ENCODE measurements at places on chromosomes 6 and 20. TPM values are rescaled to one million over a fixed set of nuclear protein-coding genes. Genes with fewer than 3 reads are reported as not detected.

The ADGRF5 gene
- total RNA-seq: 0.23 TPM

The GMPR gene
- 20.0 TPM for total RNA-seq

The ZNF391 gene
- total RNA-seq: 0.45 TPM

The LGSN gene
- not detected for total RNA-seq

The GNMT gene
- not detected for total RNA-seq

The SERPINB1 gene
- total RNA-seq: 14.7 TPM

The TOX2 gene
- 2.0 TPM for total RNA-seq

The CALHM5 gene
- 10.1 TPM for total RNA-seq

The GPR6 gene
- not detected for total RNA-seq

The RIPOR3 gene
- 1.1 TPM for total RNA-seq

The FAM209A gene
- total RNA-seq: not detected

The TTK gene
- total RNA-seq: 0.70 TPM

The TMEM244 gene
- not detected for total RNA-seq

The SPATA2 gene
- total RNA-seq: 0.59 TPM

The ZNF341 gene
- total RNA-seq: 1.1 TPM

The CCN6 gene
- not detected for total RNA-seq

The LTA gene
- not detected for total RNA-seq

The DEFB132 gene
- not detected for total RNA-seq

The WASF1 gene
- total RNA-seq: 4.7 TPM

The LY6G6C gene
- total RNA-seq: not detected

The TSBP1 gene
- not detected for total RNA-seq

The GJA10 gene
- total RNA-seq: not detected

The TCF19 gene
- 6.6 TPM for total RNA-seq

The TCP11 gene
- not detected for total RNA-seq

The SMLR1 gene
- total RNA-seq: not detected

The CRNKL1 gene
- 21.3 TPM for total RNA-seq

The CST2 gene
- not detected for total RNA-seq

The TULP1 gene
- not detected for total RNA-seq

The OOEP gene
- not detected for total RNA-seq

The IRF4 gene
- total RNA-seq: not detected

The CALHM4 gene
- total RNA-seq: not detected

The HMGA1 gene
- total RNA-seq: 14.3 TPM

The MAP3K4 gene
- 27.0 TPM for total RNA-seq

The MACROD2 gene
- total RNA-seq: 0.38 TPM

The THBD gene
- 27.5 TPM for total RNA-seq

The SRXN1 gene
- 21.2 TPM for total RNA-seq

The HLA-DPA1 gene
- total RNA-seq: 9.7 TPM

The SLC17A1 gene
- not detected for total RNA-seq

The C20orf204 gene
- total RNA-seq: 0.23 TPM

The PKIB gene
- total RNA-seq: 0.45 TPM

The SYNDIG1 gene
- total RNA-seq: 4.9 TPM

The UNC93A gene
- not detected for total RNA-seq

The PTGIS gene
- 209 TPM for total RNA-seq

The PACSIN1 gene
- not detected for total RNA-seq

The NHLRC1 gene
- 1.9 TPM for total RNA-seq

The FERMT1 gene
- total RNA-seq: 1.3 TPM

The CASS4 gene
- total RNA-seq: 0.12 TPM

The HAO1 gene
- not detected for total RNA-seq

The LHFPL5 gene
- total RNA-seq: not detected

The SLC17A3 gene
- total RNA-seq: not detected

The PGK2 gene
- total RNA-seq: not detected

The NEURL2 gene
- total RNA-seq: 3.5 TPM

The TGM6 gene
- total RNA-seq: not detected

The ANKRD66 gene
- total RNA-seq: not detected

The BMP2 gene
- 3.8 TPM for total RNA-seq

The TIAM2 gene
- total RNA-seq: 4.1 TPM

Data from smooth muscle cell of the coronary artery (primary cell).